ENCODE measurements at places on chromosomes 2 and 18.

DNA sequence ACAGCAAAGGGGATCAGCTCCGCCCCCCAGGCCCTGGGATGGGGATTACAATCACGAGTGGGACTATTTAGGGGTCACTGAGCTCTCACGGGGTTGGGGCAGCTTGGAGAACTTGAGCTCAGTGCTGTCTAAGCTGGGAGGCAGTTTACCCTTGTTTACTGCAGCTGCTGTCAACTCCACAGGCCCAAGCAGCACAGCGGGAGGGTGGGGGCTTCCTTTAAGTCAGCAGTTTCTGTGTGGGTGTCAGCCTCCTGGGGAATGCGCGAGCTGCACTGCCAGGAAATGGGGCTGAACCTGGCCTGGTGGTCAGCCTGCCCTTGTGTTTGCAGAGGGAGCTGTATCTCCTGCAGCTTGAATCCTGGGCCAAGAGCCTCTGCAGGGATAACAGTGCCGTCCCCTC is 29.8 kb downstream of the TOGARAM2 start:
- no peak for DNase-seq

- peak; percentile 23 for DNase-seq
Observed at GRCh38 chr2:188369365-188369764, 77.7 kb downstream of the GULP1 start.

DNA sequence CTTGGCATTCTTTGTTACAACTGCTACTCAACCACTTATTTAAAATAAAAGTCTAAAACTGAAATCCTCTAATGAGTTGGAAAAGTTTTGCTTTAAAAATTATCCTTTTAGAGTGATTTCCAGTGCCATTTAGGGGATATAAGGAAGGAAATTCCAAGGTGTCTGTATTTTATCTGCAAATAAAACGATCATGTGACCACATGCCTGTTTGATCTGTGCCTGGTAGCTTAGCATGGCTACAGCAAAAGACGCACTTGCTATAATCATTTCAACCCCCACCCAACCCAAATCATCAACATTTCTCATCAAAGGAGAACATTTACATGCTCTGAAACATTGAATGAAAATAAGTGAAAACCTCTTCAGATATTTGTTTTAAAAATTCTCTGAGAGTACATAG is 615.1 kb downstream of the IRS1 start:
- no peak for DNase-seq

DNA sequence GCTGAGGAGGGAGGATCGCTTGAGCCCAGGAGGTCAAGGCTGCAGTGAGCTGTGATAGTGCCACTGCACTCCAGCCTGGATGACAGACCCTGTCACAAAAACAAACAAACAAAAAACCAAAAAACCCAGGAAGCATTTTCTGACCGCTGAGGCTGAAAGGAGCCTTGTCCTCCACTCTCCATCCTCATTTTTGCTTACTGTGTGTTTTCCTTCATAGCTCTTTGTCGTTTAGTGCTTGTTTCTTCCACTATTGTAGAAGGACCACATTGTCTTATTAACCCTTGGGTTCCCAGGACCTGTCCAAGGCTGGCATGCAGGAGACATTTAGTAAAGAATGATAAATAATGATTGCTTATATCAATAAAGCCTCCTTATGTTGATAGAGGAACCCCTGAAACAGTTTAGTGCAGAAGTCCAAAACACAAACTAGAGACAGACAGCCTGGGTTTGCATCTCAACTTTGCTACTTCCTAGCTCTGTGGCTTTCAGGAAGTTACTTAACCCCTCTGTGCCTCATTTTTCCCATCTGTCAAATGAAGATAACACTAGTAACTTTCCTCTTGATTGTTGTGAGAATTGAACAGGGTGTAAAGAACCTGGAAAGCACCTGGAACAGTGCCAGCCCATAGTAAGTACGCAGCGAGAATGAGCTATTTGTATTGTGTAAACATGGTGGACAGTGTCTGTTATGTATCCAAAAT is 126.0 kb downstream of the LPIN1 start:
- no peak for DNase-seq

DNA sequence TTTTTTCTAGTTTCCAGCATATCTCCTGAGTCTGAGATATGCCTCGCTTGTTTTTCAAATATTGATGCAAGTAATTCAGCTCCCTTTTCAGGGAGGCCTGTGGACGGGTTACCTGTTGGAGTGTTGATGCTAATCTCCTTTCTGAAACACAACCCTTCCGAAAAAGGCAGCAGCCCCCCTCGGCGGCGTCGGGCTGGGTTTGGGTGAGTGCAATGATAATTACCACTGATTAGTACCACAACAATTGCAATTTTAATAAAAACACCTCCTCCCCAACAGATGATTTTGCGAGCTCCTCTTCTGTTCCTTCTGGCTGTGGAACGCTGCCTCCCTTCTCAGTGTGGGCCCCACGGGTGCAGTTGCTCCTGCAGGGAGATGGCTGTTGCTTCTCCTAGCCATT is 66.3 kb downstream of the PTGR3 start:
- DNase-seq = no peak

DNA sequence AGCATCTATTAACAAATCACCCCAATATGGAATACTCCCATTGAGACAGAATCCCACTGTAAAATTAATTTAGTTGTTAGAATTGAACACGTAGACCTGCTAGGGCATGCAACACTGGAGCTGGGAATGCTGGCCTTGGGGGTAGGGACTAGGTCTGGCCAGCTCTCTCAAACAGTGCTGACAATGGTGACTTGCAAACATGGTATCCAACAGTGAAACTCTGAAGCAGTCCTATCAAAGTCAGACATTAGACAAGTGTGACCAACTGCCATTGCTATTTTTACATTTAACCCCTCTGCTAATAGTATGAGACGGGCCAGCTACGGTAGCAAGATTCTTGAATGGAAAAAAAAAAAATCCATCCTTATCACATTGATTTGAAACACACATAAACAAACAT is 7.2 kb downstream of the E2F6 start:
- DNase-seq = no peak

- no peak for DNase-seq
Observed at GRCh38 chr2:223541546-223541945, 60.6 kb downstream of the SCG2 start.

- no peak for DNase-seq
Observed at GRCh38 chr18:54239601-54240000, 15.1 kb upstream of the MBD2 start.

Measured in H54 (cell line).